ENCODE measurements at places on chromosomes 2 and 18.

GRCh38 chr2:72143441-72144273 lies 4.0 kb downstream of the CYP26B1 start:
- no peak for DNase-seq

- DNase-seq = no peak
These were observed 393.9 kb upstream of the TCF4 start for GRCh38 chr18:55981712-55982475.

DNA sequence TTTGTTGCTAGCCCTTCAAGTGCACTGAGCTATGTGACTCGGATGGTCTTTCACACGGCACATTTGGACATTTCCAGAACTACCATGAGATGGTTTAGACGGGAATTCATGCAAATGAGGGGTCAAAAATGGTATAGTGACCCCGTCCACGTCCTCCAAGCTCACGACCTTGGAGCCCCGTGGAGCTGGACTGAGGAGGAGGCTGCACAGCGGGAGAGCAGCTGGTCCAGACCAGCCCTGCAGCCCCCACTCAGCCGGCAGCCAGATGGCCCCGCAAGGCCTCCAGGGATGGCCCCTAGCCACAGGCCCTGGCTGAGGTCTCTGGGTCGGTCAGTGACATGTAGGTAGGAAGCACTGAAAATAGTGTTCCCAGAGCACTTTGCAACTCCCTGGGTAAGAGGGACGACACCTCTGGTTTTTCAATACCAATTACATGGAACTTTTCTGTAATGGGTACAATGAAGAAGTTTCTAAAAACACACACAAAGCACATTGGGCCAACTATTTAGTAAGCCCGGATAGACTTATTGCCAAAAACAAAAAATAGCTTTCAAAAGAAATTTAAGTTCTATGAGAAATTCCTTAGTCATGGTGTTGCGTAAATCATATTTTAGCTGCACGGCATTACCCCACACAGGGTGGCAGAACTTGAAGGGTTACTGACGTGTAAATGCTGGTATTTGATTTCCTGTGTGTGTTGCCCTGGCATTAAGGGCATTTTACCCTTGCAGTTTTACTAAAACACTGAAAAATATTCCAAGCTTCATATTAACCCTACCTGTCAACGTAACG lies 88.8 kb downstream of the EPAS1 start:
- no peak for DNase-seq

DNA sequence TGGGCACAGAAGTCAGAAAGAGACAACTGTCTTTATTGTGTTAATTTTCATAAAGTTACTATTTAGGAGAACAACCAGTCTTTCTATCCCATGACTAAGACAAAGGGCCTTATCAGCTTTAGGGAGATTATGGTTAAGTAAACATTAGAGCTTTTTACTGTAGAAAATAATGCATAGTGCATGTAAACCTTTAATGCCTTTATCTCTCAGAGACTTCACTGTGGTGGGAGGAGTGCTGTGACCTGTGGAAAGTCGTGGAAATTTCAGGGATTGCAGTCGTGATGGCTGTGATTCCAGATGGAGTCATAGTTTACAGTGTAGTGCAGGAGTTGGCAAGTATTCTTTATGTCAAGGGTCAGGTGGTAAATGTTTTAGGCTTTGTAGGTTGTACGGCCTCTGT lies 15.8 kb downstream of the ZNF236 start:
- no peak for DNase-seq

DNA sequence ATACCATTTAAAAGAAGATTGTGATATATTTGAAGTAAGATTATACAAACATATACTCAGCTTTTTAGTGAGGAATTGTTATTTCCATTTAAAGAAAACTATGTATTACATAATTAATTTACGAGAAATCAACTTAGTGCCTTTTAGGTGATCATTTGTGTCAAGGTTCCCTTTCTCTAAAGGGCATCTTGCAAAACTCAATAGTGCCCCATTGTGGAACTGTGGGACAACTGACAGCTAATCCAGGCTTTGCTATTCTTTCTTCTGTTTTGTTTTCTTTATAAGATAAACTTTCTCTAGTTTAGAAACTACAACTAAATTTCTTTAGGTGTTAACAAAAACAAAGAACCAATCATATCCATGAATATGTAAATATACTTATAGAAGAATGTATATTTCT lies 24.3 kb upstream of the VIT start:
- DNase-seq = no peak

DNA sequence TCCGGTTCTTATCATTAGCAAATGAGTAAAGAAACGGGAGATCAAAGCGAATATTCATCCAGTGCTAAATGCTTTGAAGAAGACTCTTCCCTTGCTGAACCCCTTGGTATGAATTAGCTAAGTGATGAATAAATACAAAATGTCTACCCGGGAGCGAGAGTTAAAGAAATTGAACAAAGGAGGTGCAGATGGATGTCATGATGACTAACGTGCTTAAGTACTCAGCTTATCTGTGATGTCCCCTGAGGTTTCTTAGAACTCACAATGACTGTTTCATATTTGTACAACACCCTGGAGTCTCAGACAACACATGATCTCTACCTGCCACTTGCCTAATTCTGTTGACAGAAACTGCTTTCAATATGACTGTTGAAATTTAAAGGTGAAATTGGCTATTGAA lies 148.5 kb downstream of the TMEM200C start:
- no peak for DNase-seq

- DNase-seq = no peak
These were observed 224.5 kb downstream of the FAM210A start for GRCh38 chr18:13501891-13502290.

GRCh38 chr2:930935-931334 lies 19.7 kb upstream of the SNTG2 start:
- DNase-seq = no peak

DNA sequence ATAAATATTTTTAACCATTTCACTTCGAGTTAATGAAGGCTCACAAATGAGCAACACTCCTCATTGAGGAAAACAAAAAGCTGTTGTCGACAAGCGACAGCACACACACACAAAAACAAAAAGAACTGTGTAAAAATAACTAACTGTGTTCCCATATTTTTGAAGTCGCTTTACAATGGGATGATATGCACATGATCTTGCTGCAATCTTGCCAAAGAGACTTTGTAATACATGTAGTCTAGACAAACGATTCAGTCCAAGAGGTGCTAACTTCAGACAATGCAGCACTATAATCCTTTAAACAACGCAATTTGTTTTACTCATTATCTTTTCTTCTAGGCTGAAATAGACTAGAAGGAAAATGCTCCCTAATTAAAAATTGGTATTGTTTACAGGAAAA lies 7.2 kb upstream of the USP34 start:
- DNase-seq = no peak

- DNase-seq = no peak
These were observed 44.3 kb upstream of the ZDBF2 start for GRCh38 chr2:206230060-206230762.

DNA sequence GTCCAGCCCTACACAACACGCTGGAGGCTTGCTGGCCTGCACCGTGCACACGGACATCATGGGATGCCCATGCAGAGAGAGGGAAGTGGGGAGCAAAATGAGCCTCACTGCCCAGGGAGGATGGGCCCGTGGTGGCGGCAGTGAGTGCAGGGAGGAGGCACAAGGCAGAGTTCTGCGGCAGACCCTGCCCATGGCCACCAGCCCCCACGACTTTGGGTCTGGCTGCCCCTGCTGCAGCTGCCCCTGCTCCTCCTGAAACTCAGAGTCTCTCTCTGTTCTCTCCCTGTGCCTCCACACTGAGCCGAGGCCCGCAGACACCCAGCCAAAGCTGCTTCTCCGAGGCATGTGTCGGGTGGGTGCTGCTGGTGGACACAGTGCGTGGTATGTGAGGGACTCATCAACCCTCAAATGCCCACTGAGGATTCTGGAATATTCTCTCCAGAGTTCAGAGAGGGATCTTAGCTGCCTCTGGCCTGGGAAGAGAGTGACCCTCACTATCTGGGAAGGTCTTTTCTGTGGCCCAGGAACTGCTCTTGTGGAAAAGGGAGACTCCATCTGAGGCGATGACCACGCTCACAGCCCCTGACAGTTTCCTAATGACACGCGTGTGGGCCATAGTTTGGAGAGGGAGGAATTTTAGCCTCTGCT lies 45.1 kb upstream of the HPCAL1 start:
- no peak for DNase-seq

- DNase-seq = no peak
These were observed 85.0 kb downstream of the WDSUB1 start for GRCh38 chr2:159201360-159202063.

DNA sequence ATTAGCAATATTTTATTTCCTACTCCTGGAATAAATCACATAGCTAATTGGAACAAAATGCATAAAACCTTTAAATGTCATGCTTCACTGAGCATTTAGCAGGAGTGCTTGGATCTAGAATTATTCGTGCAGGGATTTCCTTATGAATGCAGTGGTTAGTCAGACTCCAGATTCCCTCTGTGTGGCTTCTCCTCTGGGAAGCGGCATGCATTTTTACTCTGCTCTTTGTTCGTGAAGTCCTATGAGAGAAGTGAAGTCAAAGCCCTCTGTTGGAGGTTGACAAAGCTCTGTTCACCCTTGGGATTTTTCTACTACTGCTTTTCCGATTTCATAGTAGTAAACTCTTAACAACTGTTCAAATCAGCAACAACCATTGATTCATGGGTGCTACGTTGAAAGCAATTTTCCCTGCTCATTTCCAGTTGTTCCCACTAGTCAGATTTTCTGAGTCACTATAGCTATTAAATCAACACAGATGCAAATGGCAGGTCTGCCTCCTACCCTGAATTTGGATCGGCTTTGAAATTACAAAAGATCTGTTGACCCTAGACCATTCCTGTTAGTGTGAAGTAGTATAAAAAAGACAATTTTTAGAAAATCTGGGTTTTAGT lies 461.7 kb downstream of the STK39 start:
- no peak for DNase-seq

DNA sequence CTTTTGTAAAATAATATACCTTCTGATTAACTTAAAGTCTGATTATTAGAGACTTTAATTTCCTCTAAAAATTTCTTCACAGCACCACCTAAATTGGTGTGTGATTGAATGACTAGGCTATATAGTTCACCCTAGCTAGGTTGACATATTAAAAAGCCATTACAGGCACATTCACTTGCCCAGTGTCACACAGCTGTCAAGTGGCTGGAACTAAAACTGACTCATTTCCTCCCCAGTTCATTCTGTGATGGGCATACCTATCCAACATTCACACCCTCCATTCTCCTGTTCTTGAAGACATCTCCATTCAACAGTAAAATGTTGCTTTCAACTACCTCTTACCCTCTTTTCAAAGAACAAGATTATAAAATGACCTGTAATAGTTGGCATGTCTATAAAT lies 334.5 kb downstream of the ARHGAP15 start:
- DNase-seq = no peak

GRCh38 chr2:16006537-16007166 lies 66.3 kb downstream of the MYCN start:
- DNase-seq = no peak

DNA sequence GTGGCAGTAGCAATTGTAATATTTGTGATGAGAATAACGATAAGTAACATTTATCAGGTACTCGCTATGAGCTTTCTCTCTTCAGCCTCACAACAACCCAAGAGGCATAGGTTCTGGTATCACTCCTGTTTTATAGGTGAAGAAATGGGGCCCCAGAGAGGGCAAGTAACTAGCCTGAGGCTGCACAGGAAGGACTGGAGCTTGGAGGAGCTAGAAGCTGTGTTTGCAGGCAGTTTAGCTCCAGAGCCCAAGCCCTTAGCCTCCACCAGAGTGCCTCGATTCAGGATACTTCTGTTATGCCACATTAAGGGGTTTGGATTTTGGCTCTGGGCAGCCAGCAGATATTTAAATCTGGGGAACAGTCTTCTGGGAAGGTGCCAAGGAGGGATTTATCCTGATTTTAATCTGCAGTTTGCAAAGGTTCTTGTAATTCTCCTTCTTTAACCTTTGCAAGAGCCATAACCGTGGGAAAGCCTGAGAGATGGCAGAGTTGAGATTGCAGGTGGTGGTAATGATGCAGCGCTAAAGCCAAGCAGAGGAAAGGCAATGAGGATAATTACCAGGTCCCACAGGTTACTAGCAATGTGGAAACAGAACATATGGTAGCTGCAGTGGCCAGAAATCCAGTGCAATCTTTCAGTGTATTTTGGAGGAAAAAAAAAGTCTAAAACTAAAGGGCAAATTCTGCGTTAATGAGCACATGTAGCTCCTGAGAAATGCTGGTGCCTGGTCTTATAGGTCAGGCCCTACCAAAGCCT lies 9.1 kb downstream of the MOCOS start:
- no peak for DNase-seq

DNA sequence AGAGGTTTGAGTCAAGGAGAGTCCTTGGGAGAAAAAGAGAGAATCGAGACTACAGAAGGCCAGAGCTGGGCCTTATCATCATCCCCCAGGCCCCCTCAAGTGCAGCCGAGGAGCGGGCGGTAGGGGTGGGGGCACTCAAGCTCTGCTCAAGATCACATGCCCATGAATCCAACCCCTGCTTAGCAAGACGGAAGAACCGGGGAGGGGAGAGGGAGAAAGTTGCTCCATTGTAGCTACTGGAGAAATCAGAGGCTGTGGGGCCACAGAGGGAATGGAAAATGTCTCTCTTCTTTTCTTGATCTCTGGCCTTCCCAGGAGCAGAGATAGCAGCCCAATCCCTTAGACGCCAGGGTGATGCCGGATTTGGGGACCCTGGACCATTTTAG lies 14.6 kb downstream of the SLC4A3 start:
- DNase-seq = no peak

DNA sequence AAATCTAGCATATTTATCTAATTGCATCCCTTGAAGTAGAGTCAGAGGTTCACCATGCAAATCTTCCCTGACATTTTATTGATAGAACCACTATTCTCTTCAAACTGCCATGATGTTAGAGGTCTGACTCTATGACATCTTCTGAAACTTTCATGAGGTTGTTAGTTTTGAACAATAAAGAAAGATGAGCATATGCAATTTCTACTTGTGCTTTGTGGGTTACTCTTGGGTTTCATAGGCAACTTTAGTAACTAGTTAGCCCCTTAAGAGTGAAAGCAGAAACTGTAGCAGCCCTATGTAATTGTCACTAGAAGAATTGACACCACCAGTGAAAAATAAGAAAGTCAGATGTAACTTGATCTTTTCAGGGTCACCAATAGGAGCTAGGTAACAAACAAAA lies 53.1 kb upstream of the ZEB2 start:
- no peak for DNase-seq

GRCh38 chr2:187586011-187586641 lies 31.9 kb upstream of the TFPI start:
- no peak for DNase-seq

GRCh38 chr2:31312898-31313297 lies 78.9 kb downstream of the EHD3 start:
- no peak for DNase-seq

DNA sequence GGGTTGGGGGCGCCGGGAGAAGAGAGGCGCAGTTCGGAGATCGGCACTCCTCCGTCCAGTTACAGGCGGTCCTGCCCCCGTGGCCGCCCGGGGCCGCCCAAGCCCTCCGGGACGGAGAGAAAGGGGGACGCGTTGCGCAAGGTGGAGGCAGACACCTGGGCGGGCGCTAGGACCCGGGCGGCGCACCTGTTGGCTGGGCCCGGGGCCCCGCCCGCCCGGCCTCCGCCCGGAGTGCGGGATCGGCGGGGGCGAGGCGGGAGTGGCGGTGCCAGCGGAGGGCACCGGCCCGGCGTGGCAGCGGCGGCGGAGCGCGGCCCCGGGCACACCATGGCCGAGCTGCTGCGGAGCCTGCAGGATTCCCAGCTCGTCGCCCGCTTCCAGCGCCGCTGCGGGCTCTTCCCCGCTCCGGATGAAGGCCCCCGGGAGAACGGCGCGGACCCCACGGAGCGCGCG lies at the start of gene SGPP2:
Gene SGPP2, plus strand, starts transcription at position 268 of the 453 bp plus-strand sequence. Its CDS starts 60 bp downstream, at position 328.
- no peak for DNase-seq
